ENCODE measurements at places on chromosomes 7 and 10.

DNA sequence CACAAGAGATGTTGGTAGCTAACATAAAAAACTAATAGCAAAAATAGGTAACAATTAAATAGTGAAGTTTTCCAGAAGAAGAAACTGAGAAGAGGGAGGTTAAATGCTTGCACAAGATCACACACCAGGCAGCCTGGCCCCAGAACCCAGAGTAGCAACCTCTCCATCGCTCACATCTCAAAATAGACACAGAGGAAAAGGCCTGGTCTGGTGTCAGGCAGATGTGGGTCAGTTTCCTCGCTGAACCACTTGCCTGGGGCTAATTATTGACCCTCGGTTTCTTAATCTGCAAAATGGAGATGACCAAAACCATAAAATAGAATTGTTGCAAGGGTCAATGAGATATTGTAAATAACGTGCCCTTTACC lies 44.5 kb upstream of the STK17A start:
- no peak for DNase-seq

DNA sequence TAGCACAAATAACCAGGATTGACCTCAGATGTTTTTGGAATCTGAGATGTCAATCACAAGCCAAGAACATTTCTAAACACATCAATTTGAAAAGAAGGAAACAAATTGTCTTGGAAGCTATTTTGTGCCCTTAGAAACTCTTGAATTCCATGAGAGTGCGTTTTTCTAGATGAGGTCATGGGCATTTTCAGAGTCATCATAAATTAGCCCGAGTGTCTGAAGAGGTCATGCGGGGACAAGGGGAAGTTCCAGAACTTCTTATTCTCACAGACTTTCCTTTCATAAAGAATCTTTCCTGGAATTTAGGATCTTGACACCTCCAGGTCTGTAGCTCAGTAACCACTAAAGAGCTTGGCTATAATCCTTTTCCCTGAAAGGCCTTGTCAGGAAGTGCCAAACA lies 28.2 kb downstream of the IL2RA start:
- DNase-seq, result peak; percentile 20

DNA sequence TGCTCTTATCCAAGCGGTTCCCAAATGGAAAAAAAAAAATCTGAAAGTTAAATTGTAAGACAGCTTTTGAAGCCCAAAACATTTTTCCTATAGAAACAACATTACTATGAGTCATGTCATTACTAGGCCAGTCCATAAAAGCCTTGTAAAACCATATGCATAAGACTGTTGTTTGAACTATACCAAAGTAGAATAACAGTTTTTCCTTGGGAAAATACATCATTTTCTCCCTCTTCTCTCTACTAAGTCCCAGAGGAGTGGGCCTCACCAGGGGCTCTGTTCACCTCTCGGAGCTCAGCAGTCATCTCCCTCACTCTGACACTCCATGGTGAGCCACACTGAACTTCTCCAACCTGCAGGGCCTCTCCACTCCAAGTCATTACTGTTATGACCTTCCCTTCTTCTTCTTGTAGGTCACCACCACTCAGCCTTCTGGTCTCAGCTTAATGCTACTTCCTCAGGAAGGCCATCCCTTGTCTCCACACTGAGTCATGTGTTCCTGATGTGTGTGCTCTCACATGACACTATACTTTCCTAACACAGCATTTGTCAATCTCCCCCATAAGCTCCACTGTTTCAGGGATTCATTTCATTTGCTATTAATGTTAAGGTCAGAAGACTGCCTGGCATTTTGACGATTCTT lies 32.5 kb downstream of the ZNF438 start:
- DNase-seq, result peak; percentile 67

- no peak for DNase-seq
Measured at GRCh38 chr10:130492266-130492934, 356.2 kb downstream of the GLRX3 start.

- no peak for DNase-seq
Measured at GRCh38 chr7:1859266-1860035, 189.4 kb downstream of the ELFN1 start.

All from RPMI7951 (cell line).